ENCODE measurements at places on chromosomes 5 and 9. TPM values are rescaled to one million over a fixed set of nuclear protein-coding genes. Genes with fewer than 3 reads are reported as not detected.

The DIRAS2 gene
- not detected for total RNA-seq

The RANBP3L gene
- total RNA-seq = not detected

DNA sequence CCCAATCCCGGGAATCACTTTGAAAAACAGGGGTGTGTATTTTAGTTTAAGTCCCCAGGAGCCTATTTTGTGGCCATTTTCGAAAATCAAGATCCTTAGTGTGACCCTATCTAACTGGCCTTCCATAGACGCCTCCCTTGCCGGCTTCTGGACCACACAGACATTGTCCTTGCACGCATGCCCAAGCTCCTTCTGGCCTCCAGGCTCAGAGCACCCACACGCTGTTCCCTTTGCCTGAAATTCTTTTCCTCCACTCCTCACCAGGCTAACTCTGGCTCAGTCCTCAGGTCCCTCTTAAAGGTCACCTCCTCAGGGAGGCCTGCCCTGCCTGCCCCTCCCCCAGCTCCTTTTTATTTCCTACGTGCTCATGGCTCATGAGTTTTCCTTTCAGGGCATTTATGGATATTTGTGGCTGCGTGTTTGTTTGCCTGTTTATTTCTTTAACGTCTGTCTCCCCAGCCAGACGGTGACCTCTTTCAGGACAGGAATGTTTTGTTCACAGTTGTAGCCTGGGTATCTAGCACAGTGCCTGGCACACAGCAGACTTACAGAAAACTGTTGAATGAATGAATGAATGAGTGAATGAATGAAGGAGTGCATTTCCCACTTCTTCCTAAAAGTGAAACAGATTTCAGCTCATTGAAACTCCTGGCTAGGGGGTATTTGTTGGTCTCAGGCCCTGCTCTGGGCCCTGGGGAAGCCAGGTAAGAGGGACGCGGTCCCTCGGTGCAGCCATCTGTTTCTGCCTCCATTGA, 79.1 kb upstream of the IER5L start:
- peaks cover 18% of the 10 kb centered on the region for H3K4me1 ChIP-seq
- H3K27me3 ChIP-seq = no peaks in the 10 kb centered on the region
- no peak for DNase-seq
- H3K4me3 ChIP-seq = no peak overlapping the region
- H3K27ac ChIP-seq = no peak overlapping the region

- DNase-seq = no peak
- H3K27ac ChIP-seq = no peak overlapping the region
- no peak overlapping the region for H3K4me3 ChIP-seq
- no peaks in the 10 kb centered on the region for H3K4me1 ChIP-seq
- H3K36me3 ChIP-seq = no peaks in the 10 kb centered on the region
Measured at GRCh38 chr9:76709020-76709419, 55.2 kb upstream of the PCA3 start.
